ENCODE measurements at places on chromosomes 3 and 15.

DNA sequence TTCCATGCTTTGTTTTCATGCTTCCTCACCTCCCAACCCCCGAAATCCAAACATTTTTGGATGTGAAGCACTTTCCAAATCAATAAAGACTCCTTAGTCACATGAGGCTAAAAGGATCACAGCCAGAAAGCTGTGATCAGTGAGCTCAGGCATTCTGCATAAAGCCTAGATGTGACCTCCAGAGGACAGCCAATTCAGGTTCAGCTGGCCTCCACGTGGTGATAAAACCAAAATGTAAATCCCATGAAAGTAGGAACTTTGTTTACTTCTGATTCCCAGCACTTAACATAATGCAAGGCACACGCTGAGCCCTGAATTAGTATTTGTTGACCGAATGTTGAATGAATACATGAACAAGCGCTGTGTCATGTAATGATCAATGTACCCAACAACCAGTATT lies 249.5 kb upstream of the EOMES start:
- DNase-seq = no peak

GRCh38 chr3:135197246-135197645 lies 402.2 kb downstream of the EPHB1 start:
- no peak for DNase-seq

DNA sequence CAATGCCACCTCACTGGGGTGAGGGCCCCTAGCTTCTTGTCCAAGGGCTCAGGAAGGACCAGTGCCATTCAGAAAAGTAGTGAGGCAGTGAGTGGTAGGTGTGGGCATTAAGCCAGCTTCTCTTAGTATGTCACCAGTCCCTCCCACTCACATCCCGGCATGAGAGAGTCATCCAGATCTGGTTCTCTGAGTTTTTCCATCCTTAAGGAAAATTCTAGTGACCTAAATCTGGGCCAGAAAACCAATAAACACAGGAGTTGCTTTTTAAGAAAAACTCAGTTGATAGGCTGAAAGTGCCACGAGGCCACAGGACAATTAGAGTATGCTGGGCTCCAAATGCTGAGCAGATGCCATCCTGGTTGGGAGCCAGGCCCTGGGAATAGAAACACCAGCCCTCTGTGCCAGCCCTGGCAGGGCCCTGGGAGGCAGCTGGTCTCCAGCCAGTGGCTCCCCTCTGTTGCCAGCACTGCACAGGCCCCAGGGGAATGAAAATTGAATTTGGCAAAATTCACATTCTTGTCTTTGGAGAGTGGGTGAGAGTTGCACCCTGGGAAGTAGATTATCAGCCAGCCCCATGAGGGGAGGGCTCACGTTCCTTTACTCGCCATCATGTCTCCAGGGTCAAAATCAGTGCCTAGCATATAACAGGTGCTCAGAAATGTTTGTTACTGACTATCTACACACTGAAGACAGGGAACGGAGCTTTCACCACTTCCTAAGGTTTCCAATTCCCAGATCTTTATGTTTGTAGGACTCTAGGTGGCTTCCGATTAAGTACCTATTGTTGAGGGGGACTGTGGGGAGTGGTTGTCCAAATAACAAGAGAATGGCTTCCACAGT lies 52.8 kb downstream of the FAM43A start:
- DNase-seq = peak; percentile 75

GRCh38 chr3:148042663-148043445 lies 633.7 kb downstream of the ZIC1 start:
- DNase-seq = no peak

GRCh38 chr15:96947296-96948229 lies 617.1 kb downstream of the NR2F2 start:
- no peak for DNase-seq

DNA sequence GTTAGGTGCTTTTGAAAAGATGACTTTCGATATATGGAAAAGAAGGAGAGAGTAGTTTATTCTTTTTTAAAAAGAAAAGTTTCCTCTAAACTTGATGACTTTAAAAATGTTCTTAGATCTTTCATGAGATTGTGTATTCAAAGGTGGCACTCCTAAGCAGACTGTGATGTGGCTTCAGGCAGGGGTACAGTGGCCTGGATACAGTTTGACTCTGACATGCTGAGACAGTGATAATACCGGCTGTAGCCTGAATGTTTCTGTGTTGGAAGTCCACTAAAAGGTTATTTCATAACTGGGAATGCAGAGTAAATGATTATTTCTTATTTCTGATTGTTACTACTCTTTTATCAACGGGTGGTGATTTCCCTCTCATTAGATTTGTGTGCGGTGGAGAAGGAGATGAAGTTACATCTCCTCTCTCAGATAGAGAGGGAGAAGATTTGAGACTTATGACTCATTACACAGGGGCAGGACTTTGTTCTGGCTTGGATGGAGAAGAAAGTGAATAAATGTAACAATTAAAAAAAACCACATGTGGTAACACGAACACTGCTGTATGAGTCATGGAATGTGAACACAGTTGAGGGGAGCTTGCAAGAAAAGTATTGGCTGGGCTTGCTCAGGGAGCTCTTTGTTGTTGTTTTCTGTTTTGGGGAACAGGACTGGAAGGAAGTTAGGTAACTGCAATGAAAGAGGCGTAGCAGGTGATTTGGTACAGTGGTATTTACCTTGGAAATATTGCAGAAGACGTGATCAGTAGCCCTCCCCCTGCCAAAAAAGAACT lies 21.6 kb downstream of the SPTSSB start:
- no peak for DNase-seq

DNA sequence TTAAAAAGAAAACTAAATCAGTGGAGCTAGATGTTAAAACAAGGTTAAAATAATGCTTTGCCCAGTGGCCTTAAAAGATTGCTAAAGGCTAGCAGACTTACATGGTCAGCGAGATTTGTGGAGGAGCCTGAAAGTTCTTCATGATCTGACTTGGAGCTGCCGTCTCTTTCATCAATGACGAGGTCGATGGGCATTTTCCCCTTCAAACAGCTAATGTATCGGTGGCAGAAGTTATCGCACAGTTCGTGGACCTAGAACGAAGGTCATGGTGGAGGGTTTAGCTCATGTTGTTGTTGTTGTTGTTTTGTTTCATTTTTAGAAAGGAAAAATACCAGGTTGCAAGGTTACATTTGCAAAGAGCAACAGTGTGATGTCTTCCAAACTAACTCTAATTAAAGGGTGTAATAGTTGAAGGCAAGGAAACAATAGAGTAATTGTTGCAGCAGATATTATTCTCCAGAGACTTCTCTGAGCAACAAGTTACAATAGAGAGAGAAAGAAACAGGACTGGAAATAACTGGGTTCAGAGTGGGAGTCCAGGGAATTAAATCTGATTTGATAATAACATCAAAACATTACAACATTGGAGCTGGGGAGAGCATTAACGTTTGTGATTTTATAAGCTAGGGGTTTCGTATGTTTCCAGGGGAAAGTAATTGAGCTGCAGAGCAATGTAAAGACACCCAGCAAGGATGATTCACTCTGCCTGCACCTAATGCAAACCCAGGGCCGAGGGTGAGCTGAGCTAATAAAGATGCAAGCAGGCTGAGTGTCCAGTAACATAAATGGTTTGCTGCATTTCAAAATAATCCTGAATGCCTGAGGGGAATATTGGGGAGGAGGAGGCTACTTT lies 6.6 kb downstream of the MEIS2 start:
- no peak for DNase-seq

- no peak for DNase-seq
Measured at GRCh38 chr3:77467702-77468625, 428.1 kb downstream of the ROBO2 start.

- peak; percentile 80 for DNase-seq
Measured at GRCh38 chr15:83011271-83012075, at the start of gene C15orf40. C15orf40 (minus strand) TSS chr15:83011639; CDS start chr15:83011607, 32 bp downstream.

GRCh38 chr15:35697549-35698299 lies 151.8 kb upstream of the DPH6 start:
- no peak for DNase-seq

GRCh38 chr3:31086698-31087097 lies 192.2 kb upstream of the GADL1 start:
- DNase-seq = no peak

- no peak for DNase-seq
Measured at GRCh38 chr3:52851348-52851747, 16.5 kb upstream of the MUSTN1 start.

- DNase-seq = no peak
Measured at GRCh38 chr15:79192462-79193036, 90.0 kb upstream of the ANKRD34C start.

DNA sequence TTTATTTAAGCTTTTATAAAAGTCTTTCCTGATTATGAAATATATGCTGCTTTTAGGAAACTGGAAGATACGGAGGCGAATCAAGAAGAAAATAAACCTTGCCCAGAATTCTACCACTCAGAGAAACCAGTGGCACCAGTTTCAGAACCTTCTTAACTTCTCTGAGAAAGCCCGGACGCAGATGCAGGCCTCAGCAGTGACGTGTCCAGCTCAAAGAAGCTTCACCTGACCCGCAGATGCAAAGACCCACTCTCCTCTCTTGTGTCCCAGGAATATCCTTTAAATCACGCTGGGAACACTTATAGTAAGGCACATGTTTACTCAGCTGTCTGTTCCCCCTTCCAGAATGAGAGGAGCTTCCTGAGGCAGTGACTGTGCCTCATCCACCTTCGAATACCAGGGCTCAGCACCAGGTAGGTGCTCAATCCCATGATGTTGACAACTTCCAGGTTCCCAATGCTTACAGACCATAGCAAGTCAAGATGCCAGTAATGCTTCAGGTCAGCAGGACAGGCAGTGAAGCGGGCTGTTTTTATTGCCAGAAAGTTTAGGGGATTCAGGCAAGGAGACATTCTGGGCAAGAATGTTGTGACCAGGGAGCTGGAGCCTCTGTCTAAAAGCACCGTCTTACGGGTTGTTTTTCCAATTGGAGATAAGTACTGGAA lies 39.9 kb upstream of the LDHAL6B start:
- no peak for DNase-seq

- DNase-seq = no peak
Measured at GRCh38 chr3:106170636-106171035, 301.8 kb upstream of the CBLB start.

DNA sequence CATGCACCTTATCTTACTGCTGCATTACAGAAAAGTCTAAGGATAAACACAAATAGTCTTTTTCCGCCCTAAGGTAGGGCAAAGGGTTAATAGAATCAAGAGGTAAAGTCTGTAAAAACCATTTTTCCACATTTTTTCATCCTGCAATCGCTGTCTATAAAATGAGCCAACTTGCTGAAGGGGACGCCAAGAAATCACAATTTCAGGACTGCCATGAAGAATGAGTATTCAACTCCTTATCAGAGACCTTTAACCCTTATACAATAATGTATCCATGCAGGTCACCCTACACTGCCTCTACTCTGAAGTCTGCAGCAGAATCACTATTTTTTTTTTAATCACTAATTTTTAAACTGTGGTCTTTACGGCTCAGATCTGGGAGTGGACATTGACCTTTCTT lies 1.1 kb upstream of the DNAJC13 start:
- no peak for DNase-seq

DNA sequence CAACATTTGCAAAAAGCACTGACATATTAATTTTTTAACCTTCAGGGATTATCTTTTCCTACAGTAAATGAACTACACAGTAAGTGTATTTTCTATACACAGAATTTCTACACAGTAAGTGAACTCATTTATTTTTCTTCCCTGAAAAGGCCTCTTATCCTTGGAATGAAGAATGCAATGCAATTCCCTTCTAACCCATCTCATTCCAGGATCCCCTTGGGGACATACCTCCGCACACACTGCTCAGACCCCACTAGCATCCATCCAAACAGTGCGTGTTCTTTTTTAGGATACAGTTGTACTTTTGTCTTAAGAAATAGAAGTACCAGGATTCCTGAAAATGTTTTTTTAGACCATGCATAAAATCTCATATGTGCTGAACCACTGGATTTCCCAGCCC lies 152.8 kb downstream of the UACA start:
- DNase-seq = no peak

- DNase-seq = no peak
Measured at GRCh38 chr3:187628169-187628568, 42.0 kb downstream of the SST start.

DNA sequence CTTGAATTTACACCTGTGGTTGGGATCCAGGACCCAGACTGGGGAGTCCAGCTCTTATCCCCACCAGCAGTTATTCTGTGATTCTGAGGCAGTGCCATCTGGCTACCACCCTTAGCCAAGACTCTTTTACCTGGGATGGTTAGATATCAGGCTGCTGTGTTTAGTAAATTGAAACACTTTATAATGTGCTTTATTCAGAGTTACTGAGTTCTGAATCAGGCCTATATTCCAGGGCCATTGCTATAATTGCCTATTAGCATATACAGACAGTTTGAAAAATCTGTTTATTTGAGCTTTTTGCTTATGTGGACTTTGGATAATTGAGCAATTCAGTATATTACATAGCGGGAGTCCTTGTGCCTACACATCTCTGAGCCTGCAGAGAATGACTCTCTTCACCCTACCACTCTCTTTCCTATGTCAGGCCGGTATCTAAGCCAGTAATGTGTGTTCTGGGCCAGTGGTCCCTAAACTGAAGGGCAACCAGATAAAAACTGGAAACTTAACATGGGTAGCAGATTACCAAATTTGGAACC lies 45.4 kb upstream of the TRAK1 start:
- no peak for DNase-seq

- DNase-seq = no peak
Measured at GRCh38 chr15:99983171-99983885, 250.1 kb upstream of the LYSMD4 start.

DNA sequence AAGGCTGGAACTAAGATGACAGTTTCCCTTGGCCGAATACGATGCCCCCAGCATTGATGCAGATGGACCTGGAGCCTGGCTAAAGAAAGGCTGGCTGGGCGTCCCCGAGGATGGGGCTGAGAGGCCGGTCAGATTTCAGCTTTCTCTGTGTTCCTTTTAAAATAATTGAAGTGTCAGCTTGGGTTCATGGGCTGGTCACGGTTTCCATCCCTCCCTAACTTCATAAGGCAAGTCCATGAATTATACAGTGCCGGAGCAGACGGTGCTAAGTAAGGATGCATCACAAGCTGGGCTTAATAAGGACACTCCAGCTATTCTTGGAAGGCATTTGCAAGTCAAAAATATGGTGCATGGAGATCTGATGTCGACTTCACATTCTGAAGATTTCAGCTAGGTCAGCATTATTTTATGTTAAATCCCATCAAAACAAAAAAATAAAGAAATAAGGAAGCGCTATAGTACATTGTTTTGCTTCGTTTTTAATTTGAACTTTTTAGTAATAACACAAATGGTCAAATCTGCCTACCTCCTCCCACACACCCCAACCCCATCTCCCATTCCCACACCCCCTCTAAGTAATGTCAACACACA lies 220.8 kb downstream of the RPLP1 start:
- DNase-seq = no peak

- no peak for DNase-seq
Measured at GRCh38 chr15:70248116-70249025, 150.7 kb upstream of the TLE3 start.

Measured in nucleus accumbens (tissue), 56 donors.